ENCODE measurements at places on chromosomes 1 and 21. TPM values are rescaled to one million over a fixed set of nuclear protein-coding genes. Genes with fewer than 3 reads are reported as not detected.
A peak's percentile ranks its signal among the peaks of the same experiment; 100 is the strongest.

Gene MFSD2A
- total RNA-seq = 0.60 TPM

Gene FCRL5
- total RNA-seq = not detected

- H3K36me3 ChIP-seq = no peaks in the 10 kb centered on the region
- no peak overlapping the region for H3K27ac ChIP-seq
- DNase-seq = no peak
- no peak overlapping the region for H3K4me3 ChIP-seq
Observed at GRCh38 chr1:207164086-207164485, 60.1 kb downstream of the C4BPA start.

GRCh38 chr1:81781749-81782148, 19.0 kb upstream of the ADGRL2 start:
- H3K27ac ChIP-seq = no peak overlapping the region
- no peak overlapping the region for H3K4me3 ChIP-seq
- DNase-seq = no peak
- H3K36me3 ChIP-seq = no peaks in the 10 kb centered on the region
- no peaks in the 10 kb centered on the region for H3K27me3 ChIP-seq
- no peaks in the 10 kb centered on the region for H3K4me1 ChIP-seq

DNA sequence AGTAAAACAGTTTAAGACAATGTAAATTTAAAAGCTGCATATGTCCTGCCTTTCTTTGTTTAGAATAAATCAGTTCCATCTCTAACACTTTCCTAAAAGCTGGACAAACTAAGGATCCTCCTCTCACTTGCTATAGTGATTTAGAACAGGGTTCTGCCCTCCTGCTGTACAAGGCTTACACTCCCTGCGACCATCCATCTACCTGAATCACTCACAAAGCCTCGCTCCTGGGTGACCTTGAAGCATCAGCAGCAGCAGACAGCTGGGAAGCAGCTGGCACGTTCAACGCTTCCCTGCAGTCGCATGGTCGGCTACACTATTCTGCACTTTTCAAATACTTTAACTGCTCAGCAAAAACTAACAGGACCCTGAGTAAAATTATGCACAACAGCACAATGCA, 128.0 kb downstream of the NTPCR start:
- no peaks in the 10 kb centered on the region for H3K27me3 ChIP-seq
- DNase-seq = no peak
- no peak overlapping the region for H3K4me3 ChIP-seq

Gene TNFSF4
- 0.57 TPM for total RNA-seq

DNA sequence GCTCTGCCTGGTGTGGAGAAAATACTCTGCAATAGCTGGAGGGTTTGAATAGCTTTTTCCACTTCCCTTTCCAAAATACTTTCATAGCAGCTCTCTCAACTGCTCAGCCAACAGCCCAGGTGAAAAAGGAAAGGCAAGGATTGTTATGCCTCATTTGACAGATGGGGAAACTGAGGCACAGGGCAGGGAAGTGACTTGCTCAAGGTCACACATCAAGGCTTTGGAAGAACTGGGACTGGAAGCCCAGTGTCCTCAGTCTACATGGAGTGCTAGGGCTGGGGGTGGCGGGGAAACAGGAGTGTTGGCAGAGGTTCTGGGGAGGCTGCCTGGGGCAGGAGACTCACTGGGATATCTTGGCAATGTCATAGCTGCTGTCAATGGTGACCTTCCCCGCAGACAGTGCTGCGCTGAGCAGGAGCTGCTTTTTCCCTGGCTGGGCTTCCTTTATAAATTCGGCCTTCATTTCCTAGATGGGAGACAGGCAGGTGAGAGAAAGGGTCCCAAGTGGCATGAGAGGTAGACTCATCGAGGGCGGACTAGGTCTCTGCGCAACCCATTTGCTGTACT, 4.0 kb downstream of the CHI3L1 start:
- H3K4me3 ChIP-seq = no peak overlapping the region
- H3K27ac ChIP-seq = no peak overlapping the region
- no peaks in the 10 kb centered on the region for H3K36me3 ChIP-seq

Gene NHLH2
- not detected for total RNA-seq

Gene TYW3
- 7.8 TPM for total RNA-seq

- peaks cover 47% of the 10 kb centered on the region for H3K4me1 ChIP-seq
- no peaks in the 10 kb centered on the region for H3K27me3 ChIP-seq
- no peak for DNase-seq
- no peak overlapping the region for H3K27ac ChIP-seq
- no peak overlapping the region for H3K4me3 ChIP-seq
Observed at GRCh38 chr1:71668065-71668464, 587.2 kb upstream of the ZRANB2 start.

- no peak for DNase-seq
- H3K36me3 ChIP-seq = peaks cover 44% of the 10 kb centered on the region
- no peak overlapping the region for H3K27ac ChIP-seq
- no peak overlapping the region for H3K4me3 ChIP-seq
- H3K4me1 ChIP-seq = no peaks in the 10 kb centered on the region
Observed at GRCh38 chr1:229456016-229456415, 22.1 kb upstream of the ACTA1 start.

DNA sequence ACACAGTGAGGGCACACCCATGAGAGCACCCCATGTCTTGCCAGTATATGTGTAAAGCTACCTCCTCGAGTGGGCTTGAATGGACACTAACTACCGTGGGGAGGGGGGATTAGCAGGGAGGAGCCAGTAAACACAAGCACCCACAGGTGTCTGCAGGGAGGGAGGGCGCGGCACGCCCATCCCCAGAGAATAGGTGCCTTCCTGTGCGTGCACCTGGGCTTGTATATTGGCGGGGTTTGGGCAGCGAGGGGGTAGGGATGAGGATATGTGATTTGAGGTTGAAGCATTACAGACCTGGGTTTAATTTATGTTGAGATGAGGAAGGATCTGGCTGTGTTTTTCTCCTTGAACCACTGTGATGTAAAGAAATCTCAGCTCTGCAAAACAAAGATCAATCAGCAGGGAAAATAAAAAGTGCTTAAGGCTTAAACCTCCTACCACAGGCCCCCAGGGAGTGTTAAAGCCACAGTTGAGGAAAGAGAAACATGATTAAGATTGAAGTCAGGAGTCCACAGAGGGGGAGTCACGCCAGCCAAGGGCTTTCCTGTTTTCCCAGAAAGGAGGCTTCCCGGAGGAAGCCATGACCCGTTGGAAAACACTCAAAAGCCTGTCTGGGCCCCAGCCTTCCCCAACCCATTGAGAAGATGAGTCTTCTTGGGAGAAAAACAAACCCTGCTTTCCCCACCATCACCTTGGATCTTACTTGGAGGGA, 80.0 kb downstream of the CAMK2N1 start:
- peak; percentile 60 for DNase-seq
- H3K4me3 ChIP-seq = no peak overlapping the region
- peaks cover 9% of the 10 kb centered on the region for H3K27me3 ChIP-seq
- no peak overlapping the region for H3K27ac ChIP-seq
- no peaks in the 10 kb centered on the region for H3K36me3 ChIP-seq

DNA sequence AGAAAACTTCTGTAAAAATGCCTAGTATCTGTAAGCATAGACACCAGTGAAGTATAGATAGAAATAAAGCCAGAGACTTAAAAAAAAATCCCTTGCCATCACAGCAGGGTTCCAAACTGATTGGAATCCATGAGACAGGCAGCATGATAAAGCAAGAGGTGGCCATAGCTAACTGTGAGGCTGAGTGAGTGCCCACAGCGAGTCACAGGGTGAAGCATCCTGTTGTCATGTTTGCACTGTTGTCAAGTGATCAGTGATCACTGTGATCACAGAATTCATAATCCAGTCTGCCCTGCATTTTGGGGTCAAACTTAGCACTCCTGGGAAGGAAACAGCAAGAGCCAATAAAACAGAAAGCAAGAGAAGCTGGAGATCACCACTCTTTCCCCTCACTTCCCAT, 33.3 kb downstream of the LRRC8B start:
- DNase-seq = no peak
- H3K4me3 ChIP-seq = no peak overlapping the region
- no peaks in the 10 kb centered on the region for H3K27me3 ChIP-seq
- H3K27ac ChIP-seq = no peak overlapping the region

GRCh38 chr1:240804475-240804874, 192.5 kb upstream of the GREM2 start:
- H3K4me1 ChIP-seq = peaks cover 60% of the 10 kb centered on the region
- no peak for DNase-seq
- peak overlapping the region; percentile 89 for H3K27ac ChIP-seq
- no peaks in the 10 kb centered on the region for H3K27me3 ChIP-seq
- H3K4me3 ChIP-seq = no peak overlapping the region
- peaks cover 7% of the 10 kb centered on the region for H3K36me3 ChIP-seq
